ENCODE measurements at places on chromosomes 6 and 20.

GRCh38 chr20:40575851-40576250 is 113.2 kb downstream of the MAFB start:
- DNase-seq: no peak

DNA sequence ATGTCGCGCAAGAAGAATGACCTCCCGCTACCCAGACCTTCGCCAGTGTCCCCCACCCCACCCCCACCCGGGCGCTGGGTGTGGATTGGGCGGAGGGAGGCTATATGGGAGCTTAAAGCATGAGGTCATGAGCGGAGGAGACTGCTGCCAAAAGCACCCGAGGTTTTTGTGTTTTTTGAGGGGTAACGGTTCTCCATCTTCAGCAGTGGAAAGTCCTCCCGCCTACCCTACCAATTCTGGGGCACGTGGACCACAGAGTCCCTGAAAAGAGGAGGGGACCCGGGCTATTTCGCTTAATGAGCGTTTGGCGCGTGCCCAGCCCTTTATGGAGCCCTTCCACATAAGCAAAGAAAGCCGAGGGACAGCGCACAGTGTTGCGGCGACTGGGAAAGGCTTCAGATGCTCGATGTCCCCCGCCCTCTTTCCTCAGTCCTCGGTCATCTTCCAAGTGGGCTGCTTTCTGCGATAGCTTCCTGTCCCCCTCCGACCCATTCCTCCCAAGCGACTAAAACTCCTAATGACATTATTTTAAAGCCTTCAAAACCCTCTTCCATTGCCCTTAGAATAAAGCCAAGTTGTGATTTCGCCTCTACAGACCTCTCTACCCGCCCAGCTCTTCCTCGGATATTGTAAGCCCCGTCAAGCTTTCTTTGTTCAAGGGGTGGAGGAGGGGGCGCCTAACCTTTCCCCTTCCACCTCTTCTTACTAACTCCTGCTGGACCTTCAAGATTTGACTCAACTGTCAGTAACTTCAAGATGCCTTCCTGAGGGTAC is 2.1 kb upstream of the TRERF1 start:
- no peak for DNase-seq

GRCh38 chr20:38672504-38672903 is 51.8 kb upstream of the SLC32A1 start:
- DNase-seq: no peak

DNA sequence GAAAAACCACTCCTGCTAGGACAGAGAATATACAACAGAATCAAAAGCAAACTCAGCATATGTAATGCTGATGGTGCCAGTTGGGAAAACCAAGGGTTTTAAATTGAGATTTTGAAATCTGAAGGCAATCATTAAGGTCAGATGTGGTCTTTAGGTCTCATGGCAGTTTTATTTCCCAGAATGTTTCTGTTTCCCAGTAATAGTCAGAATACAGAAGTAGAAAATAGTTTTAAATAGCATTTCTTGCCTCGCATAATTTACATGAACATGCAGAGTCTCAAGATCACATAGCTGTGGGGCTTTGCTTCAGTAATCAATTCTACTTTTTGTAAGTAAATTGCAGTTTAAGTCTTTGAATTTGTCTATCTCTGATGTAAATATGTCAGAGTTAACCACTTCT is 58.1 kb downstream of the RNF144B start:
- DNase-seq: no peak

DNA sequence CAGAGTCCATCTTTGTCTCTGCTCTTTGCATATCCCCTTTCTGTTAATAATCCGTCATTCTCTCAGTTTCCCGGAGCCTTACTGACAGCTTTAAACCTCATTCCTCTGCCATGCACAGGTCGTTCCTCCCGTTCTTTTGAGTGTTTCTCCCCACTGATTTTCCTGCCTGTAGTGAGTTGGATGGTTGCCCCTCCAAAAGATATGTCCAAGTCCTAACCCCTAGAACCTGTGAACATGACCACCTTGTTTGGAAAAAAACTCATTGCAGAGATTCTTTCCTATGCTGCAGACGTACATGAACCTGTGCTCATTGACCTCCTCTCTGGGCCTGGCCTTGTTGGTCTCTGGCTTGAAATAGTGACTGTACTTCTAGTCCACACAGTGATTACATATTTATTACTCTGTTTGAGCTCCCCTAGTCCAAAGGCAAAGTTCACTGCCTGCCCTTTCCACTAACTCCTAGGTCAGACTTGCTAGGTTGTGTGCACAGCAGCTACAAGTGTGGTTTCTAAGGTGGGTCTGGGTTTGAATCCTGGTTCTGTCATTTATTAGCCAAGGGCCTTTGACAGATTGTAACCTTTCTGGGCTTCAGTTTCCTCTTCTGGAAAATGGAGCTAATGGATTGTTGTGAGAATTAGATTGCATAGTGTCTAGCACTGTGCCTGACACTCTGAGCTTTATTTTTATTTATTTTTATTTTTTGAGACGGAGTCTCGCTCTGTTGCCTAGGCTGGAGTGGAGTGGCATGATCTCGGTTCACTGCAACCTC is 29.3 kb downstream of the PPARD start:
- no peak for DNase-seq

GRCh38 chr6:157184202-157185015 is 138.9 kb downstream of the TMEM242 start:
- DNase-seq: peak; percentile 29

GRCh38 chr20:19009081-19009688 is 195.6 kb downstream of the SCP2D1 start:
- no peak for DNase-seq

DNA sequence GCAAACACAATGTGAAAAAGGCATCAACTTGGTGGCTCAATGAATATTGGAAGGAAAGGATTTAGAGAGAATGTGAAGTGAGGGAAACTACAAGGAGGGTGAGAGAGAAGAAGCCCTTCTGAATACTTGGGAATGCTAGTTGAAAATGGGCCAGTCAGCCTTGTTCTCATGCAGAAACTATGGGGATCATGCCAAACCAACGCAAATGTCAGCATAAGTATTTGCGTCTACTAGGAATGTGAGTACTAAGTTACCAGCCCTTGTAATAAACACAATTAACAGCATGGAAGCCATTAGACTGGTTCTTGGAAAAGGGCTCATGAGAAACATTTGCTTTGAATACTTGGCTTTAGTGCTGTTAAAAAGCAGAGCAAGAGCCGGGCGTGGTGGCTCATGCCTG is 54.9 kb upstream of the AIG1 start:
- no peak for DNase-seq

- DNase-seq: no peak
Observed at GRCh38 chr20:16526433-16527380, 46.5 kb downstream of the KIF16B start.

DNA sequence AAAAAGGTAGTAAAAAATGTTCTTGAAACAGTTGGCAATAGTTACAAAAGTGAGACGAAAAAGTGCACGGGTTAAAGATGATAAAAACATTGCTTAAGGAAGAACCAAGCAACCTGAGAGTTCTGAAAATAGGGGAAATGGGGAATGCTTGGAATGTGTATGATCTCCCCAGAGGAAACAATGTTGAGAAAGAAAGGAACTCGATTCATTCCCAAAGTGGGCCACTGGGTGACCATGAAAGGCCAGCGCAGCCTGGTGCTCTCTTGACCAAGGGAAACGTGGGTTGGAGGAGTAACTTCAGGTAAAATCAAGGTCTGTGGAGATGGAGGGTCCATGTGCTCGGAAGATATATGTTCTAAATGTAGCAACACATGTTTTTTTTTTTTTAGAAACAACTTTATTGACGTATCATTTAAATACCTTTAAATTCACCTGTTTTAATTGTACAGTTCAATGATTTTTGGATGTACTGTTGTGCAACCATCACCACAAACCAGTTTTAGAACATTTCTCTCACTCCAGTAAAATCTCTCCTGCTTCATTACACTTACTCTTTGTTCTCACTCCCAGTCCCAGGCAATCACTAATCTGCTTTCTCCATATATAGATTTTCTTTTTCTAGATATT is 34.5 kb upstream of the CEP85L start:
- no peak for DNase-seq

GRCh38 chr6:35463292-35463691 is 4.9 kb upstream of the RPL10A start:
- DNase-seq: no peak

- DNase-seq: peak; percentile 31
Observed at GRCh38 chr20:568097-568652, 24.6 kb upstream of the CSNK2A1 start.

DNA sequence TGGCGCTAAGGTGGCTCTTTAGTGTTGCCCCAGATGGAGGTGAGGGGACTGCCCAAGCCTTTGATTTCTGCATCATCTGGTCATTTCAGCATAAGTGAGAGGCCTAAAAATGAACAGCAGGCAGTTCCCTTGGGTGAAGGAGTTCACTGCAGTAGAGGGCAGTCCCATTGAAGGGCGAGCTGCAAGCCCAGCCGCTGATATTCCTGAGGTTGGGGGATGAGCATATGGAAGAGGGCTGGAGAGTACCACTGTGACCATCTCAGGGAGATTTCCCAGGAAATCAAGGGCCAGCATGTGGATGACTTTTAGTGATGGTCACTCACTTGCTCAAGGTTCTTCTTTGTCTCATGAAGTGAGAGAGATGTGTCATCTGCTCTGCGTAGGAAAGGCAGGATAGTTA is 9.3 kb downstream of the TOX2 start:
- DNase-seq: no peak

GRCh38 chr6:148429423-148429822 is 86.8 kb downstream of the SASH1 start:
- no peak for DNase-seq

DNA sequence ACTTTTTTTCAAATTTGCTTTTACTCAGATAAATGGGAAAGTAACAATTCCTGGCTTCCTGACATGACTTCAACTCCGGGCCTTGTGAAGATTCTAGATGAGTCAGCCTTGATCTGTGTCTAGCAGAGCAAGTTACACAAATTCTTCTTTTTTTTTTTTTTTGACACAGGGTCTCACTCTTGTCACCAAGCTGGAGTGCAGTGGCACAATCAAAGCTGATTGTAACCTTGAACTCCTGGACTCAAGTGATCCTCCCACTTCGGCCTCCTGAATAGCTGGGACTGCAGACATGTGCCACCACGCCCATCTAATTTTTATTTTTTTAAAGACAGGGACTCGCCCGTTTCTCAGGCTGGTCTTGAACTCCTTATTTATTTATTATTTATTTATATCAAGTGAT is 7.3 kb upstream of the ARHGAP18 start:
- no peak for DNase-seq

DNA sequence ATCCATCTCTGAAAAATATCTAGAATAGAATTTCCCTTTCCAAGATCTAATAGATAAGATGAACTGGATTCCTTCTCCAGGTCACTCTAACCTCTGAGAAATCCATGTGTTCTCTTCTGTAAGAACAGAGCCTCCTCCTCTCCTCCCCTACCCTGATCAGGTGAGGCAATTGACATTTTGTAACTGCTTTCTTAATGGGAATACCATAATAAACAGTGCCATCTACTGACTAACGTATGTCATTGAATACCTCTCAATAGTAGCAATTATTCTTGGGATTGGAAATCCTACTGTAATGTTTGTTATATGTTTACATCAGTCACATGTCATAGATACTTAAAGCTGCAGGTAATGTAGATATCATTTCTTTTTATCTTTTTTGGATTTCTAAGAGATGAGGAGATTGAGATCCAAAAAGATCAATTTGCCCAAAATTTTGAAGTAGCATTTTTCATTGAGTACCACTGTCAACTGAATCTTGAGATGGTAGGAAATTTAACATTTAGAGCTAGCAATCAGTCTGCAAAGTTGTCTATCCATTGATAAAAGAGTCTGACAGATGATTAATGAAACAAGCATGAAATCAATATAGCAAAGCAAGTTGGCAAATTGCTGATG is 365.8 kb upstream of the HSF2 start:
- DNase-seq: peak; percentile 69

- DNase-seq: no peak
Observed at GRCh38 chr6:40295251-40295950, 291.8 kb downstream of the LRFN2 start.

GRCh38 chr20:10644458-10645204 is 29.2 kb downstream of the JAG1 start:
- no peak for DNase-seq

DNA sequence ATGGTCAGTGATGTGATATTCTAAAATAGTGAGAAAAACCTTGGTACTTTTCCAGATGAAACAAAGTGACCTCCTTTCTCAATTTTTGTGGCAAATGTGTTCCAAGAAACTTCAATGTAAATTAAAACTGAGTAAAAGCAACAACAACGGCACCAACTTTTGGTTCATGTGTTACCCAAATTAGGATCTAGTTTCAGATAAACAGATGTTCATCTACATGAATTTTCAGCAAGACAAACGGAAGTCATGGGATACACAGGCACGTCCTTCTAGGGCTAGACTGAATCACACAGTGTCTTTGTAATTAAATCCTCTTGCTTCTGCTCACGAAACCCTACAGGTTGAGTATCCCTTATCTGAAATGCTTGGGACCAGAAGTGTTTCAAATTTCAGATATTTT is 915.2 kb downstream of the TFAP2A start:
- DNase-seq: no peak

DNA sequence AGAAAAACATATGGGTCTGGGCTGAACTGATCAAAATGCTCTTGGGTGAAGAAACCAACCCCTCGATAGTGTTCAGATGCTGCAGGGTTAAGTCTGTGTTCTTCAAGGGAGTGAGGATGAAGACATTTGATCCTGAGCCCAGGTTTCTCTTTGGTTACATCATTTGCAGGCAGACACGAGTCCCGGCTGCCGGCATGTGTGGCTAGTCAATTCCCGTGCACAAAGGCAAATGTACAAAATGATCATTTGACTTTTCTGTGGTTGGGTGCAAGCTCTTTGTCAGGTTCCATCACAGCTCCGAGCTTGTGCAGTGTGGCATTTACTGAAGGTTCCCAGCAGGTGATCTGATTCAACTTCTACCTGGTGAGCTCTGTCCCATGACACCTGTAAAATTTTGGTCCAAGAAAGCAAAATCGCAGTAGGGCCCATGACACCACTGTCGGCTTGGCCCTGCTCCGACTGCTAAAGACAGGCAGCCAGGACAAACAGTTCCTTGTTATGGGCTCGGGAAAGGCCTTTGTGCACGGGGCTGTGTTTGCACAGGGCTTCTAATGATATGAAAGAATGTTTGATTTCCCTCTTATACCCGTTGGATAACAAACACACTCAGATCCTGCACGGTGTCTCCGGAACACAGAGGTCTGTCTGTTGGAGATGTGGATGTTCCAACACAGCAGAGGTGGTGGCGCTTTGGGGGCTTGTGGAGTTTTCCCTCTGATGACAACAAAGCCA is 46.9 kb downstream of the GJA10 start:
- DNase-seq: peak; percentile 20

- DNase-seq: no peak
Observed at GRCh38 chr6:105593056-105593690, 190.3 kb upstream of the PREP start.

DNA sequence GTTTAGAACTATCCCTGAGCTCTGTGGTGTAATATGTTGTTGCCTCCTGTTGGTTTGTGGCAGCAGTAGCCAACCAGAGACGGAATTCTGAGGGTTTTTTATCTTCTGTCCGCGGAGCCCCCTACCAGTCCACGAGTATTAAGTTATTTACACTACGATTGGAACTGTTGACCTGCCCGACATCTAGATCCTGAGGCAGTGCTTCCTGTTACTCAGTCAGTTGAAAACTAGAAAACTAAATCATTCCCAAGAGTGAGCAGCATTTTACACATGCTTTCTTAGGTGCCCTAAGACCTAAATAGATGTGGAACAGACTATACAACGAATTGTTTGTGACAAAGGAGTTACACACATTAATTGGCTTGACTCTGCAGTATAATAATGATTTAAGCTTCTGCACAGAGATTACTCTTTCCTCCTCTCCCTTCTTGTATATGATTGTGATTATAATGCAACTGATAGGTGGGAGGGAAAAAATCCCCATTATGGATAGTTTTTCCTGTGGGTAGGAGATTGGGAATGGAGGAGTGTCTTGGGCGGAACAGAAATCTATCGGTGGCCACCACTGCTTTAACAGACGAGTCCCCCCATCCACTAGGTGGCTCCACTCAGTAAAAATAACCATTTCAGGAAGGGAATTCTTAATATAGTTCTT is 1.7 kb downstream of the LOC128125822 start:
- peak; percentile 80 for DNase-seq

All from NCI-H2171 treated with DMSO at 0.1 percent for 48 hours (cell line).